Right ventricle myocardium superior (tissue), 1 donor: ENCODE measurements at places on chromosomes 2 and 18.
A peak's percentile ranks its signal among the peaks of the same experiment; 100 is the strongest.

DNA sequence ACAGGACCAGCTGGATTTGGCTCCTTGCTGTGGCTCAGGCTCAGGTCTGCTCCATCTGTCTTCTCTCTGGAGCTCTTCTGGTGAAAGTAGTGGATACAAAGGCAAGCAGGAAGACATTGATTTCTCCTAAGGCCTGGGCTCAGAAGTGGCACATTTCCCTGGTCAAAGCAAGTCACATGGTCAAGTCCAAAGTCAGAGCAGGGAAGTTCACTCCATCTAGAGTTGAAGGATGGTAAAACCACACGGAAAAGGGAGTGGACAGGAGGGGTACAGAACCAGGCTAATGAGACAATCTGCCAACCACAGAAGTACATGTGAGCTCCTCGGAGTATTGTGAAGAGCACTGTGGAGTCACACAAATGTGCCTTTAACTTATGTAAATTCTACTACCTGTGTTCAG lies 66.1 kb downstream of the MARCO start:
- DNase-seq: no peak

DNA sequence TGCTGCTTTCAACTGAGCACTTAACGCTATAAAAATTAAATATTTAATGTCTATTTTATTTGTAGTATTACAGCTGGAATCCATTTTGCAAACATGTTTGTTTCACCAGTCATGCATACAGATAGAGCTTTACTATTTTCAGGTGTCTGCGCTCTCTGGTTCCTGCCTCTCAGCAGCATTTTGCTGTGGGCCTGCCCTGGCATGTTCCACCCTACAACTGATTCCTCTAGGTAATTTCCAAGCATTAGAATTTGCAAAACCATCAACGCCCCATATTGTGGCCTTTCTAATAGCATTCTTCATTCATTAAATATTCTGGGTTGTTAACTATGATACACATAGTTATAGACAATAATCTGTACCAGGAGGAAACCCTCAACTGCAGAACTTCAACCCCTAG lies 266.4 kb upstream of the DLGAP1 start:
- DNase-seq: no peak

GRCh38 chr2:107402330-107402729 lies 424.4 kb upstream of the RGPD4 start:
- DNase-seq: no peak

- DNase-seq: no peak
Observed at GRCh38 chr2:77479395-77479794, 42.8 kb downstream of the LRRTM4 start.

- no peak for DNase-seq
Observed at GRCh38 chr2:105749583-105750400, 5.1 kb downstream of the NCK2 start.

- DNase-seq: no peak
Observed at GRCh38 chr2:214574084-214574781, 163.4 kb downstream of the VWC2L start.

- DNase-seq: peak; percentile 76
Observed at GRCh38 chr2:235614900-235615712, 121.3 kb downstream of the AGAP1 start.
